Left renal pelvis (tissue), 4 donors: ENCODE measurements at places on chromosomes 4 and X.

DNA sequence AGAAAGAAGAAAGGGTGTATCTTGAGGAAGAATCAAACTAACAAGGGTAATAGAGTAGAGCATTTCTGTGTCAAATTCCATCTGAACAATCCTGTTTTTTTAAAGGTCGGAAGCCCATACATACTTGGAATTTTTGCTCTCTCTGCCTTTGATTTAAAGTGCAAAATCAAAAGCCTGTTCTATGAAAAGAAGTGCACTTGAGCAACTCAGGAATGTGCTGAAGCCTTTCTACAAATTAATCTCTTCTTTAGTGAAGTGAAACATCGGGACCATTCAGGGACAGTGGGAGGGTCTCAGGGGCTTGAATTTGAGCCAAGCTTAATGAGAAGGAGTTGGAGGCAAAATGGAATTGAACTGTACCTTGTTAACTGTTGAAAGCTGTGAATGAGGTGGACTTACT lies 1008.5 kb upstream of the LCORL start:
- no peak for DNase-seq

DNA sequence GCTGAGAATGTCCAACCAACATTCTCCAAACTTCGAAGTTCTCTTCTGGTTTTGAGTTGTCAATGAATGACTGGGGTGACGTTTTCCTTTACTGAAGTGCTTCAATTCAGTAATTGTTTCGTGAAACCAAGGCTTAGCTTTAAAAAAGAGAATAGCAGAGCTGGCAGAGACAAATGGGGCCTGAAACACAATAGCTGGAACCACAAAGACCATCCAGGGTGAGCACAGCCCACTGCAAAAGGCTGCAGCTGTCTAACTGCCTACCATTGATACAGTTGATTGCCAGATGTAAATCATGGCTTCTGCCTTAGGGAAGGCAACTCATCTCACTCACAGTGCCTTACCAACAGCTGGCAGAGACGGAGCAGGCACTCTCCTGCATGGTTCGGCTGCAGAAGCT lies 78.7 kb upstream of the ZNF518B start:
- DNase-seq = no peak

- no peak for DNase-seq
Observed at GRCh38 chr4:11805842-11806241, 377.1 kb upstream of the HS3ST1 start.

DNA sequence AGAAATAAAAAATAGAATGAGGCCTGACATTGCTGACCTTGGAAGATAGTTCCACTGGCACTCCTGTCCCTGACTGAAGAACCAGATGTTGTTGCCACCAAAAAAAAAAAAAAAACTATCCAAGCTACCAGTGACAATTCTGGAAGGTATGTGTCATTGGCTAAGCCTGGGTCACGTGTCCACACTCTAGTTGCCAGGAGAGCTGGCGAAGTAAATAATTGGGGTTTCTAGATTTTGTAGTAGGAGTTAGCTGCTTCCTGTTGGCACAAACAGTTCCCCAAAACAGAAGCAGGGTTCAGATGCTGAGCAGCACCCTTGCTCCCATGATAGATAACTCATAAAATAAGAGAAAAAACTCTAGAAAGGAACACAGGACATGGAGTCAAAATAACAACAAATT lies 20.5 kb downstream of the MND1 start:
- no peak for DNase-seq

DNA sequence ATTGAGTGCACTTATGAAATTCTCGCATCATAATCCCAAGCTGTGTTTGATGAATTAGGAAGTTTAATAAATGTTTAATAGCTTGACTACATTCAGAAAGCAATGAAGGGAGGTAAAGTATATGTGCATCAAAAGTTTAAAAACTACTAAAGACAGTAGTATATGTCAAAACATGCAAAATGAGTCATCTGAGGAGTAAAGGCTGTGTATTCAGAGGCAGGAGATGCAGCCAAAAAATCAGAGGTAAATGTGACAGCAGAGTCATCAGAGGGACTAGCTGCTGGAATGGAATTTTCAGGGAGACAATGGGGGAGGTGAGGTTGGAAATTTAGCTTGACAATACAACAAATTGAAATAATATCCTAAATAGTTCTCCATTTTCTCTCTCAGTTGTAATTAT lies 127.0 kb upstream of the FUNDC1 start:
- DNase-seq = no peak

- no peak for DNase-seq
Observed at GRCh38 chr4:13529128-13529919, 15.0 kb downstream of the NKX3-2 start.

DNA sequence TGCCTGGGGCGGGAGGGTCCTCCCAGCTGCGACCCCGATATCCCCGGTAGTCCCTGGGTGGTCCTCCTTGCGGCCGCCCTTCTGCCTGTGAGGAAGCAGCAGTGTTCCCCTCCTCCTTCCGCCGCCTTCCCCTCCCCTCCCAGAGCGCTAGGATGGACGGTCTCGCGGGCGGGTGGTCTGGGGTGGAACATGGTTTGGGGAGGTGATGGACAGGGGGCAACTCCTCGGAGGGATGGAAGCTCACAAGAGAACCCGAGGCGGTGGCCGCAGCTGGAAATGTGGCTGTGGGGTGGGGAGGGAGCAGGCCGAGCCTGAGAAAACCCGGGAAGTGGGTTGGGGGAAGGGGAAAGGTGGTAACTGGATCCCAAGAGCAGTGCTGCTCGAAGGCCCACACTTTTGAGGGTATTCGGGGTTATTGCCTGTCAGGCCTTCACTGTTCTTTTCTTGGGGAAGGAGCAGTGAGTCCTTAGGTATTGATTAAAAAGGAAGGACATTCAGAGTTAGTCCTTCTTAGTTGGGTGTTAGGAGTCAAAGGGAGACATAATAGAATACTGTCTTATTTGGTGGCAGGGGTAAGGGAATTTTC lies 581 bp downstream of the UBE2K start:
- DNase-seq = no peak

DNA sequence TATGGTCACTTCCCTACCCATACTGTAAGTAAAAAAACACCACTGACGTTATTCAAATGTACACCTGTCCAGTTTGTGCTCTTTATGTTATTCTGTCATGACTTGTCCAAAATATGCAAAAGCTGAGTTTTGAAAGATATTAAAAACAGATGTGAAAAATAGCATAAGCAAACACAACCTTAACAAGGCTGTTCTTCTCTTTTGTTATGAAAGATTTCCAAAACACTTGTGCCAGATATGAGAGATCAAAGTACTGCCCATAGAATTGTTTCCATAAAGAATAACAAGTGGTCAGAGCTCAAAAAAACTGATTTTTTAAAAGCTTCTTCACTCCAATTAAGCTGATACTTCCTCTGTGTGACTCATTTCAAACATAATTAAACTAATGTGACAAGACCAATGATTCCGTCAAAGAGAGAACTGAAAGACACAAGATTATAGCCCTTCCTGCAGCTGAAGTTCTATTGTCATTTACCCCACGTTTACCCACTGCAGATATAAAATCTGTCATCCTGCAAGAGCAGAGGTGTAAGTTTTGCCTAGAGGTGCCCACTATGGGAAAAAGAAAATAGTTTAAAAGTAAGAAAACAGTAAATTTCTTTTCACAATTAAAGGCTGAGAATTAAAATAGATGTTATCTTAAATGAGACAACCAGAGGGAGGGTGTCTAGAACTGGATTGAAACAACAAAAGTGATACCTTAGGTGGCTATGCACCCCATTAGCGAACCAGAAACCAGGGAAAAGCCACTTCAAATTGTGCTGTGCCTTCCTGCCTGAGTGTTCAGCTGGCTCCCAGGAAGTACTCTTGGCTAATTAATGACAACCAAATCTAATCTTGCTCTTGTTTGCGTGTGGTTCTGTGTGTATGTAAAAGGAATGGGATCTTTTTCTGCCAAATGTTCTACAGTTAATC lies 30.1 kb downstream of the RASSF6 start:
- DNase-seq = no peak

GRCh38 chr4:150384249-150384648 lies 197.7 kb upstream of the MAB21L2 start:
- no peak for DNase-seq

- DNase-seq = no peak
Observed at GRCh38 chr4:87659247-87659931, 9.3 kb downstream of the DMP1 start.

GRCh38 chr4:2965262-2965661 lies 1.9 kb downstream of the GRK4 start:
- no peak for DNase-seq

DNA sequence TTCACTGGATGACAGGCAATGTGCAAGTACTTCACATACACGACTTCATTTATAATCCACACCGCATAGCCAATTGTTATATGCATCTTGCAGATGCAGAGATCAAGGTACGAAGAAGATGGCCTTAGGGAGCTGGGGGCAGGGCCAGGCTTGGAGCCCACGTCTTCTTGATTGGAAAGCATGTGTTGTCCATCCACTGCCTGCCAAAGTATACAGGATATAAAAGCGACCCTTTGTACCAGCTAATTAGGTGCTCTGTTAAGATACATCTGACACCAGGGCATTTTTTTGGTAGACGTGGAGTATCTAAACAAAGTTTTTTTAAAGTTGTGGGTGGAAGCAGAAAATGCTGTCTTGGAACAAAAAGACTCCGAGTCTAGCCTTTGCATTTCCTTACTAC lies 1.4 kb downstream of the C4orf36 start:
- DNase-seq = no peak

- no peak for DNase-seq
Observed at GRCh38 chrX:104522386-104522785, 43.6 kb upstream of the IL1RAPL2 start.

DNA sequence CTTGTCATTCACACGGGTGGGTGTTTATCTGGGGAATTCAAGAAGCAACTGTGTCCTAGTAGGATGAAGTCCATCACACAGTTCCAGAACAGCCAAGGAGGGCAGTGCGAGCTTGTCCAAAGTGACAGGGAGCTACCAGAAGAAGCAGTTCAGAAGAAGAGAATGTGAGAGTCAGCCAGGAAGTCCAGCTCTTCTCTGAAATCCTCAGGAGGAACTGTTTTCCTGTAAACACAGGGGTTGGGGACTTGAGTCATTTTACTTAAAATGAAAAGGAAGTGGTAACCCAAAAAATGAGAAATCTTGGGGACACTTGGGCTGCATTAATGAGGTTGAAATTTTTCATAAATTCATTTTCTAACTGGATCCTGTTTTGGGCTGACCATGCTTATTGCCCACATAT lies 8.2 kb upstream of the TLR10 start:
- no peak for DNase-seq

DNA sequence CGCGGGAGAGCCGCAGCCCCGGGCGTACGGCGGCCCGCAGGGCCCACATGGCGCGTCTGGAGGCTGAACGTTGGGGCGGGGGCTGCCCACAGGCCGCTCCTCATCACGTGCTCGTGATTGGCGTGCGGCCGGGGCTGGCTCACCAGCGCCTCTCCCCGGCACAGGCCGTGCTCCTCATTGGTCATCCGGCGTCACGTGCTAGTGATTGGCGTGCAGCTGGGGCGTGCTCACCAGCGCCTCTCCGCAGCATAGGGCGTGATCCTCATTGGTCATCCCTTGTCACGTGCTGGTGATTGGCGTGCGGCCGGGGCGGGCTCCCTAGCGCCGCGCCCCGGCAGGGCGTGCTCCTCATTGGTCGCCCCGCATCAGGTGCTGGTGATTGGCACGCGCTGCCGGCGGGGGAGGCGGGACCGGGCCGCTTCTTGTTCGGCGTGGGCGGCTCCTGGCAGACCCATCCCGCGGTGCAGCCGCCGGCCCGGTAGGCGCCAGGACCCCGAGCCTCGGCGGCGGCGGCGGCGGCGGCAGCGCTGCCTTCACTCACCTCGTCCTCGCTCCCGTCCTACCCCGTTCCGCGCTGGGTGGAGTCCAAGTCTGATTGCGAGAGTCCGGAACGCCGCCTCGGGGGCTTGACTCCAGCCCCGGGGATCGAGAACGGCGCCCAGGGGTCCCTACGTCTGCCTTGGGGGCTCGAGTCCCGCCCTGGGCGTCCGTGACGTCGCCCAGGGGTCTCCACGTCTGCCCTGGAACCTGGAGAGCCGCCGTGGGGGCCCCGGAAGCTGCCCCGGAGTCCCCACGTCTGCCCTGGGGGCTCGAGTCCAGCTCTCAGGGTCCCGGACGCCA lies at the start of gene GTPBP6:
TSS of gene GTPBP6 (minus strand) at position 58 of the 840 bp plus-strand sequence. CDS start at position 49, 9 bp downstream.
- DNase-seq = peak; percentile 99

DNA sequence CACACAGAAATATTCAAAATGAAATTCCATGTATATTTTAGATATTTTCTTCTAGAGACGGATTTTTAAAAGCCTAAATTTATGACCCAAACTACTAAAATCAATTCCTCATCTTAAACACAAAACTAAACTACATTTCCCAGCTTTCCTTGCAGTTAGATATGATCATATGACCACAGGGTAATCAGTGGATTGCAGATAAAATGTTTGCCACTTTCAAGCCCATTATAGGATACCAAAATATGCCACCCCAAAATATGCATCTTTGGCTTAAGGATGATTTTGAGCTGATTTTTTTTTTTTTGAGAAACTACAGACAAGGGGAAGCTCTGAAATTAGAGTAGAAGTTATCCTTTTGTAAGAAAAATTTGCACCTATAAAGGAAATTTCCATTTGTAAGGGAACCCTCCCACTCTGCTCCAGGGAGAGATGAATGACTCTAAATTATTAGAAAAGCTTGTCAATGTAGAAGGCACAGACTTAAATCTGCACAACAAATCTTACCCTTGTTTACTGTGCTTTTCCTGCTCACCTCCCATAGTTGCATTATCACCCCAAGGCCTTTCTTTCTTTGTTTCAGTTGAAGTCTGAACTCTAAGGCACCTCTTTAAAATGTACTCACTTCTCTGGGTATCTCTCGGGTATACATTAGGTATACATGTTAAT lies 503.0 kb downstream of the PDHA2 start:
- DNase-seq = no peak

DNA sequence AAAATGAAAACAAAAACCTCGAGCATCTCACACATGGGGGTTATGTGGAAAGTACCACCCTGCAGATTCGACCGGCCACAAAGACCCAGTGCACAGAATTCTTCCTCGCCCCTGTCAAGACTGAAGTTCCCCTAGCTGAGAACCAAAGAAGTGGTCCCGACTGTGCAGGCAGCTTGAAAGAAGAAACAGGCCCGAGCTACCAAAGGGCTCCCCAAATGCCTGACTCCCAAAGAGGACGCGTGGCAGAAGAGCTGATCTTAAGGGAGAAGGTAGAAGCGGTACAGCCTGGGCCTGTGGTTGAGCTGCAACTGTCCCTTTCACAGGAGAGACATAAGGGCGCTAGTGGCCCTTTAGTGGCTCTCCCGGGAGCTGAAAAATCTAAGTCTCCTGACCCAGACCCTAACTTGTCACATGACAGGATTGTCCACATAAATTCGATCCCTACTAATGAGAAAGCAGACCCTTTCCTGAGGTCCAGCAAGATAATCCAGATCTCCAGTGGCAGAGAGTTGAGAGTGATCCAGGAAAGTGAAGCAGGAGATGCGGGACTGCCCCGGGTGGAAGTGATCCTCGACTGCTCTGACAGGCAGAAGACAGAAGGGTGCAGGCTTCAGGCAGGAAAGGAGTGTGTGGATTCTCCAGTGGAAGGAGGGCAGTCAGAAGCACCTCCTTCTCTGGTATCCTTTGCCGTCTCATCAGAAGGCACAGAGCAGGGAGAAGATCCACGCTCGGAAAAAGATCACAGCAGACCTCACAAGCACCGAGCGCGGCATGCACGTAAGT lies 108.8 kb upstream of the MYOZ2 start:
- DNase-seq = no peak

- no peak for DNase-seq
Observed at GRCh38 chrX:134501941-134502340, 42.0 kb downstream of the HPRT1 start.
